ENCODE measurements at places on chromosomes 12 and 14. TPM values are rescaled to one million over a fixed set of nuclear protein-coding genes. Genes with fewer than 3 reads are reported as not detected.

SLC7A7 gene
- polyA plus RNA-seq: not detected

SOX5 gene
- polyA plus RNA-seq: 2.7 TPM

RBP5 gene
- 4.0 TPM for polyA plus RNA-seq

UBR7 gene
- 23.8 TPM for polyA plus RNA-seq

LRCOL1 gene
- polyA plus RNA-seq: 0.42 TPM

TPPP2 gene
- polyA plus RNA-seq: 0.56 TPM

OR11H12 gene
- not detected for polyA plus RNA-seq

SLC7A8 gene
- polyA plus RNA-seq: 4.9 TPM

TEX22 gene
- 1.0 TPM for polyA plus RNA-seq

GRCh38 chr14:55705651-55706364 lies 125.8 kb downstream of the KTN1 start:
- DNase-seq: no peak

DNA sequence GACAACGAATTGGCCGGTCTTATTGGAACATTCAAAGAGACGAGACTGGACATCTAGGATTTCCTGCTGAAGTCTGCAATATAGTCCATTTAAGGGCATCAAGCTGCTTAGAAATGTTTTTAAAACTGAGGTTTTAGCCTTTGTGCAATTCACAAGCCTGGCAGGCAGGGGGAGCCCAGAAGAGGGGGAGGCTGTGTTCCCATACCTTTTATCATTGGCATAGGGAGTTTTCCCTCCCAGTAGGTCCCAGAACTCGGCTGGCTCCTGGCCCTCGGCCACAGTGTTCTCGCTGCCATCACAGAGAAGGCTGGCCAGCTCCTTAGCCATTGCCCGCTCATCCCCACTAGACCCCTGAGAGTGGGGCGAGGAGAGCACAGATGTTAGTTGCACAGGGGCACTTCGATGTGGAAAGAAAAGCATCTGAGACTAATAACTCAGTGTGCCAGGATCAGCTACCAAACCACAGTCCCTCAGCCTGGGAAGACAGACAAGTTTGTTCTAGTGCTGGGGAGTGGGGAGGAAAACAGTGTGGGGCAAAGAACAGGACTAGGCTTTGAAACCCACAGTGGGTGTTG lies 15.1 kb downstream of the AVIL start:
- DNase-seq: no peak

GRCh38 chr12:70722584-70723343 lies 85.5 kb upstream of the PTPRB start:
- DNase-seq: no peak

- no peak for DNase-seq
These were observed 266.9 kb upstream of the GARIN6 start for GRCh38 chr12:99380701-99381100.

DNA sequence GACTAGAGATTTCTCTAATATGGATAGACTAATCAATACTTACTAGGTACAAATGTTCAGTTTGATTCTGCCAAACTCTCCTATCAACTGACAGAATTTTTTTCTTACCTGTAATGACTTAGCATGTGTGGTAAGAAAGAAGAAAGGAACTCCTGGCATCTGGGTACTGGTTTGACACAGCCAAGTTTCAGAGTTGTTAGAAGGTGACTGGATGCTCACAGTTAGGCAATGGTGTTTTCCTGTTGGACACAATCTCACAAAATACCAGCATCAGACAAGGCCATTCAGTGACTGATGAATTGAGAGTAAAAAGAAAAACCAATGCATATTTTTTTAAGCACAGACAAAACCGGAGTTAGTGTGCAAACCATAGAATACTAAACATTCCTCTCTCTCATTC lies 4.2 kb downstream of the MUCL1 start:
- DNase-seq: no peak

GRCh38 chr12:3694673-3695072 lies 58.2 kb downstream of the CRACR2A start:
- no peak for DNase-seq

GRCh38 chr14:58637391-58638230 lies at the start of gene DACT1:
Gene DACT1 (plus strand): TSS chr14:58637962. CDS start chr14:58638203, 241 bp downstream.
- DNase-seq: peak; percentile 90

GRCh38 chr14:70043001-70043400 lies 145.8 kb downstream of the SLC8A3 start:
- DNase-seq: no peak

DNA sequence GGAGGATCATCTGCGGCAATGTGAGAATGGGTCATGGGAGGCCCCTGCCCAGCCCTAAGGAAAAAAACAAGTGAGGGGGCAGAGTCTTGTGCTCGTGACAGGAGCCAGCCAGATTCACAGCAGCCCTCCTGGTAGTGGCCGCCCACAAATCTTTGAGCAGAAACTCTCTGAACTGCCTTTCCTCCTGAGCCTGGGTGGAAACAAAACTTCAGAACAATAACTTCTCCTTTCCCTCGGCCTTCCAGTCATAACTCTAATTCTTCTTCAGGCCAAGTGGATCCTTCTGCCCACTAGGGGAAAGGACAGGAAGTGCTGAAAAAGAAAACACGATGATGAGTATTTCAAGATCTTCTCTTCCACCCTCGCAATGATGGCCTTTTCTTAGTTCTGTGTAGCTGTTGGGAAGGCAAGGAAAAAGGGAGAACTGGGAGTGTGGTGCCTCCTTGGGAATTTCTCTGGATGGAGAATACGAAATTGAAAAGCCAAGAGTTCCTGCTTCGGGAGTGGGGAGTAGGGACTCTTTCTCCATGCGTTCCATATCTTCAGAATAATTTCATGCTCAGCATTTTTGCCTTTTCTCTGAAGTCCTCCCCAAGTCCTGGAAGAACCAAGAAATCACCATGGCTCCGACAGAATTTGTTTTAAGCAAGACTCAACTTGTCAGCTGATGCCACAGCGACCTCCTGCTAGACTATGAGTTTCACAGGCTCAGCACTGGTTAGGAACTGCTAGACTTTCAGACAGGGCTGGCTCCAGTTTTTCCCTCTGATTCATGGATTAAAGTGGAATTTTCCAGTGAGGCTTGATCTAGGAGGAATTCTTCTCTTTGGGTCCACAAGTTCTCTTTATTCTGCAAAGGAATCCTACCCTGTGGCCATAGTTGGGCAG lies 188.9 kb downstream of the CAND1 start:
- no peak for DNase-seq

- DNase-seq: no peak
These were observed 67.2 kb upstream of the HMGA2 start for GRCh38 chr12:65756956-65757511.

DNA sequence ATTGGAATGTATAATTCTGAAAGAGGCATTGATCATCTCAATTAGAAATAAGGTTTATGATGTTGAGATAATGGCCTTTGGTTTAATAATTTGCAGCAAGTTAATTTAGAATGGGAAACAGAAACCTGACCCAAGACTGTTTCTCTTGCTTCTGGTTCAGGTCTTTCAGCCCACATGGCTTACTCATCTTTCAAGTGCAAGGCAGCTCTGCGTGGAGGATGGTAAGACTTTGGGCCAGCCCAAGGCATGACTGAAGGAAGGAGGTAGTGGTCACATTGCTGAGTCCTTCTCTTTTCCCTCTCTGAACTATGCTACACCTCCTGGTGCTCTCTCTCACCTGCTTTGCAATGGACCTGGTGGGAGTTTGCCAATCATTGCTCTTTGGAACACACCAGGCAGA lies 98.7 kb downstream of the CAND1 start:
- no peak for DNase-seq

DNA sequence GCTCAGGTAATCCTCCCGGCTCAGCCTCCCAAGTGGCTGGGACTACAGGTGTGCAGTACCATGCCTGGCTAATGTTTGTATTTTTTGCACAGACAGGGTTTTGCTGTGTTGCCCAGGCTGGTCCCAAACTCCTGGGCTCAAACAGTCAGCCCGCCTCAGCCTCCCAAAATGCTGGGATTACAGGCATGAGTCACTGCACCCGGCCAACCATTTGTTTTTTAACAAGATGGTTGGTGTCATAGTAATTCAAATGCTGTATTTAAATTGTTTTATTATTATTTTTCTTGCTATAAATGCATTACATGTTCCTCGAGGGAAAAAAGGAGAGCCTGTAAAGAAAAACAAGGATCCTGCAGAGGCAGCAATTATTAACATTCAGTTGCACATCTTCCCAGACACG lies 83.9 kb downstream of the EP400 start:
- DNase-seq: no peak

DNA sequence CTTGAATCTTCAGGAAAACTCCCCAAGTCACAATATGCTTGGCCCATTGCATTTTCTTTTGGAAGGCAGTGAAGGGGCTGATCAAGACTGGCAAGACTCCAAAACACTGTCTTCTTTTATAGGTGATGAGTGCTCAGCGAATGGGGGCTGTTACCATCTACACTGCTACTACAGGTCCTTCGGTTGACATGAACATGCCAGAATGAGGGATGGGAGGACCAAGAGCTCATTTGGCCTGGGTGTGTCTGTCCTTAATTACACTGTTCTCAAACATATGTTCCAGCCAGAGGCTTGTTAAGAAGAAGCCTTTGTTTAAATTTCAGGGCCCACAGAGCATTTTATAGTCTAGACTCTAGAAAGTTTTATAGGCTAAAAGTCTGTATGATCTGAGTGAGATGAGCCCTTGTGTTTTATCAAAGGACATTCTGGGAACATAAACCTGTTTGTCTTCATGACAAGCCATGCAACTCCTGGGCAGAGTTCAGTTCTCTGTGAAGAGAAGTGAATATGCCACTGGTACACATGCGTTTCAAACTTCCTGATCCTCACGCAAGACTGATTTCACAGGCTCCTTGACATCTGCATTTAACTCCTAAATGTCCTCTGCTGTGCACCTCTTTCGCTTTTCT lies 4.7 kb upstream of the FAM234B start:
- DNase-seq: no peak

DNA sequence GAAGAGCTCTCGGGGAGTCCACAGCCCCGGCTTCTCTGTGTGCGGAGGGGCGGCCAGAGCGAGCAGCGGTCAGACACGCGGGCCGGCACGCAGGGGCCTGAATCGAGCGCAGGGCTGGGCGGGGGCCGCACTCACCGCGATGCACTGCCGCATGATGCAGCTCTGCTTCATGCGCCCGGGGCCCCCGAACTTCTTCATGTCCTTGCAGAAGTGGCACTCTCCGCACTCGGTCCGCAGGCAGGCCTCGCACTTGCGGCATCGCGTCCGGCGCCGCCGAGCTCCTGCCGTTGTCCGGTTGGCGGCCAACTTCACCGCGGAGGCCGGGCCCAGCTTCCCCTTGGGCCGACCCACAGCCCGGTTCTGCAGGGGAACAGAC lies 53.1 kb downstream of the RNF34 start:
- DNase-seq: no peak

DNA sequence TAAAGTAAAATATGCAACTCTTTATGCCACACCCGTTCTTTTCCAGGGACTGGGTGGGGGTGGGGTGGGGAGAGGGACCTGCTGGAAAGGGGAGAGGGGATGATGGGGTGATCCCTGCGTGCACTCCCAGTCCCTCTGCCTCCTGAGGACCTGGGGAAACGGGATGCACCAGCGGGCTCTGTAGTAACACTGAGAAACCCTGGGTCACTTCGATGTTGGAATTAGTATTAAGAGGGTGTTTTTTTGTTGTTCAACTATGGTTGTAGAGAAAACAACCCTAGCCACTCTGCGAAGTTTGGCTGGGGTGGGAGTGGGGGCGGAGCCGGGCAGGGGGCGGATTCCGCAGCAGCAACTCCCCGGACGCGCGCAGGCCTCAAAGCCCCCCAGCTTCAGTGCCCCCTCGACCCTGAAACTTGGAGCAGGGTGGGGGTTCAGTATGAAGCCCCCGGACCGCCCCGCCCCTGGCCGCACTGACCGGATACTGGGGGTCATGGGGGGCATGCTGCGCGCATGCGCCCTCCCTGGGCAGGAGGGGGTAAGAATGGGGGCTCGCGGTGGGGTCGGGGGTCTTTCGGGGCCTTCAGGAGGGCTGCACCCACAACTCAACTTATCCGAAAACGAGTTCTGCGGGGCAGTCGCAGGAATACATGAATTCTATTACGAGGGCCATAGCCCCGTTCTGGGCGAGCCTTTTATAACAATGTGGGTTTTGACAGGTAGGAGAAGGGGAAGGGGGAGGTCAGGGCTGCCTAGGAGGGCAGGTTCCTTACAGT lies 1.3 kb upstream of the ARHGEF25 start:
- DNase-seq: no peak

DNA sequence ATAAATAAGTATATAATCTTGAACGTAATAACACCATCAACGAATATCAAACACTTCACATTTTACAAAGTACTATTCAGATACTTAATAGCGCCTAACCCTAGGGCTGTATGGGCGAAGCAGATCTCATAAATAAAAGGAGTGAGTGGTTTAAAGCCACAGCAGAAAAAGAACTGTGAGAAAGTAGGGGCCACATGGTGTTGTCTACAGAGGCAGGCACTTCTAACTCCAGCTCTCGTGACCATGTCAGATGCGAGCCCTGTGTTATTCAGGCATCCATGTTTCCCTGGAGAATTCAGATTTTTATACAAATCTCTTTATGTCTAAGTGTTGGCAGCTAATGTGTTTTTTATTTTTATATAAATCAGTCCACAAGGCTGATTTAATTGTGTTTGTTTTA lies 212.2 kb downstream of the FBXL14 start:
- no peak for DNase-seq

DNA sequence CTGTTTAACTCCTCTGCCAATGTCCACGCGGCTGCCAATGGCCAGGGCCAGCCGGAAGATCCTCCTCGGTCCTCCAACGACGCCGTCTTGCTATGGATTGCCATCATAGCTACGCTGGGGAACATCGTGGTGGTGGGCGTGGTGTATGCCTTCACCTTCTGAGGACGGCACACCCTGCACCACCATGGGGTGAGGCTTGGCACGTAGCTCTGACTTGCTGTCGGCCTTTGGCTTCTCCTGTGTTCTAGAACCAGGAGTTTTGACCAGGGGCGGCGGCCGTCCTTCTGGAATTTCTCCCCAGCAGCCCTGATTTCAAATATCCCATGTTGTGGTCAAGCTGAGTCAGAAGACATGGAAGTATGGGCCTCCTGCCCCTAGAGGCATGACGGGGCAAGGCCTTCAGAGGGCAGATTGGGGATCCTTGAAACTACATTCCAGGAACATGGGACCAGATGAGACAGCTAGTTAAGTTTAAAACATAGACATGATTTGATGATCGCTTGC lies 47.5 kb downstream of the C14orf132 start:
- DNase-seq: no peak

DNA sequence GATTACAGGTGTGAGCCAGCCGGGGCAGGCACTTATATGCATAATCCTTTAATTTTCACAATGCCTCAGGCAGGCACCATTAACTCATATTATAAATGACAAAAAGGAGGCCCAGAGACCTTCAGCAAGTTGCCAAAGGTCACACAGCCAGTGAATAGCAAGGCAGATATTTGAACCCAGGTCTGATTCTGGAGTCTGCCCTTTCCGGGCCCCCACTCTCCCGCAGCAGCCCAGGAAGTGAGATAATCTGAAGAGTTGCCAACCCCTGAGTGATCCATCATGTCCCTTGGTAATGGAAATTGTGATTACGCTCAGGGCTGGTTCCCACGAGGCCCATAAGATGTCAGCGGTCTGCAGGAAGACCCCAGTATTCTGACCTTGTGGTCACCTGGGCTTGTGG lies 95.3 kb upstream of the MED13L start:
- no peak for DNase-seq

DNA sequence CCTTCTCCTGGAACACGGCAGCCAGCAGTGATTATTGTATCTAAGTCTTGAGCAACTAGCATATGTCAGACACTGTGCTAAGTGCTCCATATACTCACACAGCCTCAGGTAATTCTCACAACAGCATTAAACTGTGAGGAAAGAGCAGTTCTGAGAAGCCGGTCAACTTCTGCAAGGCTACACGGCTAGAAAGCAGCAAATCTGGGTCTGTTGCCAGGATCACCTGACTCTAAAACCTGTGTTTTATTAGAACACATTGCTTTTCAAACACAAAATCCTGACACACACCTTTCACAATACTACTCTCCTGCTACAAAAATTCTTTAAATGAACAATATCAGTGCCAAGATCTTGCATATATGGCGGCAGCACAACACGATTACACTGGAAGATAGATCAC lies 49.8 kb upstream of the CRACR2A start:
- no peak for DNase-seq

All from muscle of arm (tissue), 14 donors.